ENCODE measurements at places on chromosomes 13 and 19.

DNA sequence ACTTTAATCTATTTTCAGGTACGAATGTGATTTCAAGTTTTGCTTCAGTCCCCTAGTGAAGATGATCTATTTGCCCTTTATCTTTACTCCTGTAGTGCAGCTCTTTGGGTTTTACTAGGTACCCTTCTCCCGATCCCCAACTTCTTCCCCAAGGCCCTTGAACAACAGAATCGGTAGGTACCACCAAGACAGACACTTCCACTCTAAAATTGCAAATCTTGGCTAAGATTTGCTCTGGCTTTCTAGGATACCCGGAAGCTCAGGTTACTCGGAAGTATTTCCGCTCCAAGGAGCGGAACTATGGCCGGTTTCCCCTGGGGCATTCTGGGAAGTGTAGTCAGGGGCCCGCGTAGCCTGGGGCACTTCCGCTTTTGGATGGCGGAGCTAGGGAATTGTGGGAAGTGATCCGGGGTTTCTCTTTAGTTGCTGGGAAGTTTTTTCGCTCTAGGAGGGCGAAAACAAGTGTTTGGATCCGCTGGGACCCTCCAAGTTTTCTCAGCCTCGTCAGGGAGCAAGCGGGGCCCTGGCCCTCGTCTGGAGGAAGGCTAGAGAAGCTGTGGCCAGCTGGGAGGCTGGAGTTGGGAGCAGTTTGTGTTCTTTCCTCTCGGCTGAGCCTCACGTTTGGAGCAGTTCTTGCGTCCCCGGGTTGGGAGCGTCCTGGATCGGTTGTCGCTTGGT, 5.1 kb upstream of the ZNF227 start:
- peak; percentile 92 for DNase-seq

DNA sequence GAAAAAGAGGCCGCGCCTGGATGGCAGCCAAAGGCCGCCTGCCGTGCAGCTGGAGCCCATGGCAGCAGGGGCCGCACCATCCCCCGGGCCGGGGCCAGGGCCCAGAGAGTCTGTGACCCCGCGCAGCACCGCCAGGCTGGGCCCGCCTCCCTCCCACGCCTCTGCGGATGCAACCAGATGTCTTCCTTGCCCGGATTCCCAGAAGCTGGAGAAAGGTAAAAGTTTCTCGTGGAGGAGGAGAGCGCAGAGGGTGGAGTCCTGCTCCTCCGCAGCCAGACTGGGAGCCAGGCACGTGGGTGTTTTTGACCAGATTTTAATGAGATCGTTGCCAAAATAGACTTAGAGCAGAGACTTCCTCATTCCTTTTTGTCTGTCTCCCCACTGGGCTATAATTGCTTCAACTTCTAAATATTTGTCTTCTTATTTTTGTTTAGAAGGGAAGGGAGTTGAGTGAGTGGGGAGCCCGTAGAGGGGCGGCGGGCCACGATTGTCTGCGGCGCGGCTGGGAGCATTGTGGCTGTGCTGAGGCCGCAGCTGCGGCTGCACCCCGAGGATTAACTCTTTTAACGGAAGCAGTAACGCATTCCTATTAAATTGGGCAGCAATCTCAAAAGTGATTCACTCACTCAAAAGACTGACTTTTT, 22.8 kb upstream of the NDUFS7 start:
- DNase-seq = peak; percentile 78

DNA sequence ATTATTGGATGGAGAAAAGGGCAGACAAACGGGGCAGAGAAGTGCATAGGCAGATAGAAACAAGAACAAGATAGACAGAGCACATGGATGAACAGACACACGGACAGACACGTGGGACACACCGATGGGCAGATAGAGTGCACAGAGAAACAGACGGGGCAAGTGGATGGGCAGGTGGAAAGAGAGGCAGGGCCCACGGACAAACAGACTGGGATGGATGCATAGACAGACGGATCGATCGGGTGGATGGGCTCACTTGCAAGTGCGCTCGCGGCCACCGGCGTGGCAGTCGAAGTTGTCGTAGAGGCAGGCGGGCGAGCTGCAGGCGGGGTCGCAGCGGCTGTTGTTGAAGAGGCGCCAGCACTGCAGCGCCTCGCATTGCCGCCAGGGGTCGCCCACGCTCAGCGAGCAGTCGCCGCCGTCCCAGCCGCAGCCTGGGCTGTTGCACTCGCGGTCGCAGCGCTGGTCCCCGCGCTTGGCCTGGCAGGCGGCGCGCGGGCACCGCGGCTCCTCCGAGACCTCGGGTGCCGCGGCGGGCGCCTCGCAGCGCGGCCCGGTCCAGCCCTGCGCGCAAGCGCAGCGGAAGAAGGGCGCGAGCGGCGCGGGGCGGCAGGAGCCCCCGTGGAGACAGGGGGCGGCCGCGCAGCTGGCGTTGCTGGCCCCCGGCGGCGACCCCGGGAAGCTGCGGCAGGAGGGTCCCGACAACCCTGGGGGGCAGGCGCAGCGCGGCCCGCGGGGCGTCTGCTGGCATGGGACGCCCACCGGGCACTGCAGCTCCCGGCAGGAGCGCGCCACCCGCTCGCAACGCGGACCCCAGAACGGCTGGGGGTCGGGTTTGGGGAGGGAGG, 23.3 kb downstream of the NOTCH3 start:
- peak; percentile 84 for DNase-seq

- DNase-seq = no peak
These were observed 29.6 kb downstream of the ACSBG2 start for GRCh38 chr19:6164906-6165531.

DNA sequence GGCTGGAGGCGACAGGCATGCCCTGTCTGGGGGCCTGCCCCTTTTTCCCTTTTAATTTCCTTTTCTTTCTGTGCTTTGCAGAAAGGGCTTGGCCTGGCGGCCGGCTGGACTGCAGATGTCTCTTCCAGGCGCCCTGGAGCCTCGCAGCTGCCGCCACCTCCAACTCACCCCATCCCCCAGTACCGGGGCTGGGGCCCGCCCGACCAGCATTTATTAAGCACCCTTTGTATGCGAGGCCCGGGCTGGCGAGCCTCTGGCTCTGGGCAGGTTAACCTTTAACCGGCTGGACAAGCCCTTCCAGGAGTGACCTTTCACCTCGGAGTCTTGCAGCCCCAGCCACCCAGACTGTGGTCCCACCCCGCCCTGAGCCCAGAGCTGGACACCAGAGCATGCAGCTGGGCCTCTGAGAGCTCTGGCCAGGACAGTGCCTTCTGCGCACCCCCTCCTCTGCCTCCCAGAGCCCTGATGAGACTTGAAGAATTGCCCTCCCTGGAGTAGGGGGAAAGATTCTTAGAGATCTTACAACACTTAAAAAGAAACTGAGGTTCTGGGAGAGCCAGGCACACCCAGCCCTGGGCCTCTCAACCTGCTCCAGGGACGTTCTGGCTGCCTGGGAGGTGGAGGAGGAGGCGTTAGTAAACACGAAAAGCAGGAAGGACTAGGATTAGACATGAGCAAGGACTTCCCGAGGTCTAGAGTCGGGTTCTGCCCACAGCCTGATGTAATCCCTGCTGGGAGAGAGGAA, 1.1 kb upstream of the NR2F6 start:
- peak; percentile 75 for DNase-seq

GRCh38 chr19:18349524-18350128, 9.2 kb downstream of the PGPEP1 start:
- DNase-seq = no peak

- no peak for DNase-seq
These were observed 82.5 kb upstream of the TM9SF2 start for GRCh38 chr13:99418843-99419140.

DNA sequence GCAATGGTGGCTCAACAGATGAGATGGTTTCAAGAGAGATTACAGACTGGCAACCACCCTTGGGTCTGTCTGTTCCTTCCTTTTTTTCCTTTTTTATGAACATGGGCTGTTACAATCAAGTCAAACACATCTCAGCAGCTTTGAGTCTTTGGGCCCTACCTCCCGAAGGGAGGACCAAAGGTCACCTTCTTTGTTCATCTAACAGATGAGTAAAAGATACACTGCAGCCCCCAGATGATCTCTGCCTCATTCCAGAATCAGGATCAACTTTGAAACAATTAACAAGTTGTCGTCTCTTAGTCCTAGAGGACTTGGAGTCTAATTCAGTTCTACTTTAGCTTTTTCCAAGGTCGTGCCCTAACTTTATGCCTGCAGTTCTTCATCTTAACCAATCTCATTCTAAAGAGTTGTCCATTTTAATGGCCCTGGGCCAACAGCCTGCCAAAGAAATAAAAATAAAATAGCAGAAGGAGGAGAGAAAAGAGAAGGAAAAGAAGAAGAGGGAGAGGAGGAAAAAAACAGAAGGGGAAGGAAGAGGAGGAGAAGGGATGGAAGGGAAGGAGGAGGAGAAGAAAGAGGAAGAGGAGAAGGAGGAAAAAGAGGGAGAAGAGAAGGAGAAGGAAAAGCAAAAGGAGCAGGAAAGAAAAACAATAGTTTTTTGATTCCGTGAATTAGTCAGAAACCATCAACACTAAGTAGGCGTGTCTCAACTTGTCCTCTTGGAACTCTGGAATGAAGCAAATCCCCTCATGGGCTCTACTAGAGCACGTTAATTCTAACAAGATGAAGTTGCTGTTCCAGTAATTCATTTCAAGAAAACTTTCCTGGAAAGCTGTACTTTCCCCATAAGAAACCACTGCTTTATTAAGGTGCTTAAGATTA, 281.2 kb downstream of the FOXO1 start:
- no peak for DNase-seq

- no peak for DNase-seq
These were observed 4.9 kb downstream of the TSSK6 start for GRCh38 chr19:19510432-19510831.

DNA sequence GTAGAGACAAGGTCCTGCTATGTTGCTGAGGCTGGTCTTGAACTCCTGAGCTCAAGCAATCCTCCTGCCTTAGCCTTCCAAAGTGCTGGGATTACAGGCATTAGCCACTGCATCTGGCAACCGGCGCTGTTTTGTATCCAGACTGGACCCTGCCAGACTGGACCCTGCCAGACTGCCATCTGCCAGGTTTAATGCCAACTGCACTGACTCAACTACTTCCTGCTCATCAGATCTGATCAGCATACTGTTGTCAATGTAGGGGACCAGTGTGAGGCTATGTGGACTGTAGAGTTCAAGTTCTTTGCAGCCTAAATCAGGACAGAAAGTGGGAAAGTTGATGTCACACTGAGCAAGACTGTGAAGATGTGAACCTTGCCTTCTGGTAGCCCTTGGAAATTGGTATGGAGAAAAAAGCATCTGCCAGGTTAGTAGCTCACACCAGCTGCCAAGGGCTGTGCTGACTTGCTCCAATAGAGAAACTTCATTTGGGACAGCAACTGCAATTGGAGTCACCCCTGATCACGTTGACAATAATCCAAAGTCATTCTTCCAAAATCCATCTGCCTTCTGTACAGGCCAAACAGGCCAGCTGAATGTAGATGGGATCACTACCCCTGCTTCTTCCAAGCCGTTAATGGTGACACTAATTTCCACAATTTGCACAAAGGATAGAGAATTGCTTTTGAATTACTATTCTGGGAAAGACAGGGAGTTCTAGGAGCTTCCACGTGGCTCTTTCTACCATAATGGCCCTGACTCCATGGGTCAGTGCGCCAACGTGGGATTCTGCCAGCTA, 36.8 kb upstream of the ATP1A3 start:
- peak; percentile 23 for DNase-seq

- DNase-seq = no peak
These were observed 7.8 kb upstream of the ZNF554 start for GRCh38 chr19:2811735-2812413.

DNA sequence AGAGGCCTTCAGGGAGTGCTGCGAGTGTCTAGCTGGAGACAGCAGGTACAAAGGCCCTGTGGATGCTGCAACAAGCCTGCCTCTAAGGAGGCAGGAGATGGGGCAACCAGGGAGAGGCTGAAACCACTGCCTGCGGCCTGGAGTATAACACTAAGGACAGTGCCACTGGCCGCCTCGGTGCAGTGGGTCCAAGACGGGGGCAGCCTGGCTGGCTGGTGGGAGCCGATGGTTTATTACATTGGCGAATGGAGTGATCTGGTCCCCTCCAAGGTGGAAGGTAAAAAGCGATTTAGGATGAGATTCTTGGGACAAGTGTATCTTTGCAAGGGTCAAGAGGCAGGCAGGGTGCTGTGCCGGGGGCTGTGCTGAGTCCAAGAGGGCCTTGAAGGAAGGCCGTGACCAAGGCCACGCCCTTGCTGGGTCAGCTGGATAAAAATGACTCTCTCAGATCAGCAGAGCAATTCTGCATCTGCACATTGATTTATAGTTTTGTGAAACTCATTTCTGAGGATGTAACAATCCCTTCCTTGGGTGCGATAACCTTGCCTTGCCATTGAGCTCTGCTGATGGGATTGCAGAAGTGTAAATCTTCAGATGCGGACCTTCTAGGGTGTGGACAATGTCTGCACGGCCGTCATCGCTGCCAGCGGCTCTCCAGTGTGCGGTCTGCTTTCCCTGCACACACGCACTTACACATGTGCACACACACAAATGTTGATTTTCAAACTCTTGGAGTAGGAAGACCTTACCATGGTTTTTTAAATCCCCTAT, 6.0 kb downstream of the TMEM255B start:
- no peak for DNase-seq

GRCh38 chr19:51070334-51071094, 5.6 kb upstream of the KLK13 start:
- DNase-seq = no peak

- no peak for DNase-seq
These were observed 661.7 kb upstream of the GPC6 start for GRCh38 chr13:92564942-92565341.

GRCh38 chr19:3276341-3276799, 51.9 kb downstream of the CELF5 start:
- no peak for DNase-seq

- DNase-seq = peak; percentile 46
These were observed 1.2 kb downstream of the CGB7 start for GRCh38 chr19:49056101-49056901.

GRCh38 chr19:29259153-29259552, 46.2 kb upstream of the UQCRFS1 start:
- DNase-seq = no peak

DNA sequence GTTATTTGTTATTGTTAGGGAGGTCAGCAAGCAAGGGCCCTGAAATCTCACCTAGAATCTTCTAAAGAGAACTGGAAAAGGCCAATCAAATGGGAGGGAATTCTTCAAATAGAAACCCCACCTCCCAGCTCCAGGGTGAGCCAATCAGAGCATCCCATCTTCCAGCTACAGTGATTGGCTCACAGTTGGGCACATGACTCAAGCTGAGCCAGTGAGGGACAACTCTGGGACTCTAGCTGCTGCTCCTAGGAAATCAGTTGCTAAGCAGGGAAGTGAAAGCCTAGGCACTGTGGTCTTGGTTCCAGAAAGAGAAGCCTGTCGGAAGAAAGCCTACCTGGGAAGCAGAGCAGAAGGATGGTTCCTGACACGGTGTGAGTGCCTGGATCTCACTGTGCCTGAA, 13.4 kb downstream of the TM6SF2 start:
- DNase-seq = no peak

DNA sequence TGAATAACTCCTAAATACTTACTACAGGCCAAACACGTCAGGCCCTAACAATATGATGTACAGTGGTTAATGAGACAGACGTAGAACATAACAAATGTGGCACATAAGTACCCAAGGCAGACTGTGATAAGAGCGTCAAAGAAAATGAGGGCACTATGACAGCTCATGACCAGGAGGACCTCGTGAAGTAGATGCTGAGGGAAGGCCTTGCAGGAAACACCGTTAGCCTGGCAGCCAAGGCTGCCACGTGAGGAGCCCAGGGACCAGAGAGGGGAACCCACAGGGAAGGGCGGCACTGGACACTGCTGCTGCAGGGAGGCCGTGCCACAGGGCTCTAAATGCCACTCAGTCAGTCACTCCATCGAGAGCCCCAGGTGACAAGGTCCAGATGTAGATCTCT, 5.7 kb downstream of the TUBGCP3 start:
- DNase-seq = no peak

GRCh38 chr13:102260256-102260655, 141.6 kb downstream of the FGF14 start:
- DNase-seq = no peak

Measured in hindlimb muscle (tissue), 1 donor.